SJSA1 (cell line): ENCODE measurements at places on chromosomes 3 and 15. TPM values are rescaled to one million over a fixed set of nuclear protein-coding genes. Genes with fewer than 3 reads are reported as not detected.

TEX55 gene
- not detected in 2 replicates for total RNA-seq

ANKUB1 gene
- 0.31 TPM in 1 of 2 replicates, not detected in the other for total RNA-seq

ZBTB47 gene
- 3.0 and 6.1 TPM in 2 replicates for total RNA-seq

UROC1 gene
- not detected in 2 replicates for total RNA-seq

EFL1 gene
- 15.1 and 16.6 TPM in 2 replicates for total RNA-seq

SNTN gene
- not detected in 2 replicates for total RNA-seq

PPP1R14D gene
- total RNA-seq = not detected in 2 replicates

ACTRT3 gene
- total RNA-seq = 2.2 and 2.4 TPM in 2 replicates

PROS1 gene
- 4.9 and 5.8 TPM in 2 replicates for total RNA-seq

PLSCR5 gene
- not detected in 2 replicates for total RNA-seq

KBTBD8 gene
- total RNA-seq = 1.5 and 3.9 TPM in 2 replicates

MAPKBP1 gene
- total RNA-seq = 5.3 and 12.9 TPM in 2 replicates

SERPINI2 gene
- not detected in 2 replicates for total RNA-seq

TMEM42 gene
- total RNA-seq = 3.8 and 4.8 TPM in 2 replicates

KNG1 gene
- total RNA-seq = not detected in 2 replicates

CD200R1 gene
- 0.06 TPM in 1 of 2 replicates, not detected in the other for total RNA-seq

DLEC1 gene
- not detected in 2 replicates for total RNA-seq

GOLGA6L10 gene
- 0.19 and 0.34 TPM in 2 replicates for total RNA-seq

ITPKA gene
- total RNA-seq = 4.4 and 5.7 TPM in 2 replicates

GABRR3 gene
- total RNA-seq = not detected in 2 replicates

ALDH1L1 gene
- total RNA-seq = not detected in 2 replicates

ZNF280D gene
- total RNA-seq = 19.9 and 34.0 TPM in 2 replicates

QTRT2 gene
- total RNA-seq = 19.7 and 22.7 TPM in 2 replicates

OR5K2 gene
- not detected in 2 replicates for total RNA-seq

MAGI1 gene
- 4.6 and 4.9 TPM in 2 replicates for total RNA-seq

ACOX2 gene
- 0.41 and 1.3 TPM in 2 replicates for total RNA-seq

SH3GL3 gene
- 0.60 and 0.66 TPM in 2 replicates for total RNA-seq

UNC45A gene
- 67.9 and 75.5 TPM in 2 replicates for total RNA-seq

CCDC50 gene
- 132 and 155 TPM in 2 replicates for total RNA-seq

FBXW12 gene
- total RNA-seq = not detected in 2 replicates

SMCO1 gene
- not detected in 2 replicates for total RNA-seq

FGF12 gene
- not detected in 2 replicates for total RNA-seq

STAG1 gene
- total RNA-seq = 20.6 and 31.9 TPM in 2 replicates

DNAH1 gene
- 0.47 and 1.1 TPM in 2 replicates for total RNA-seq

TM6SF1 gene
- total RNA-seq = 0.38 and 2.2 TPM in 2 replicates

DAZL gene
- not detected in 2 replicates for total RNA-seq

TMCO5A gene
- not detected in 2 replicates for total RNA-seq

SLC22A13 gene
- not detected in 2 replicates for total RNA-seq

ARGFX gene
- not detected in 2 replicates for total RNA-seq

ZIC1 gene
- total RNA-seq = 7.1 and 10.9 TPM in 2 replicates

CHRFAM7A gene
- not detected in 2 replicates for total RNA-seq

TRAIP gene
- total RNA-seq = 3.0 and 9.3 TPM in 2 replicates

GPR149 gene
- not detected in 2 replicates for total RNA-seq

TOP2B gene
- total RNA-seq = 76.4 and 77.0 TPM in 2 replicates

CLCN2 gene
- total RNA-seq = 8.8 and 11.6 TPM in 2 replicates

GLCE gene
- 31.7 and 40.4 TPM in 2 replicates for total RNA-seq

TRIM59 gene
- 99.9 and 119 TPM in 2 replicates for total RNA-seq

LMAN1L gene
- total RNA-seq = not detected in 2 replicates

SIDT1 gene
- total RNA-seq = not detected in 2 replicates

TMIE gene
- not detected in 2 replicates for total RNA-seq

SLC25A26 gene
- total RNA-seq = 7.8 and 16.0 TPM in 2 replicates

PAK6 gene
- 0.05 and 0.09 TPM in 2 replicates for total RNA-seq

SHF gene
- total RNA-seq = 2.0 TPM in 1 of 2 replicates, not detected in the other

EPHA3 gene
- total RNA-seq = 0.03 TPM in 1 of 2 replicates, not detected in the other

ITIH1 gene
- total RNA-seq = not detected in 2 replicates
